ENCODE measurements at places on chromosomes 2 and 18.

GRCh38 chr2:45329045-45329677 is 281.9 kb downstream of the SRBD1 start:
- no peak for DNase-seq

GRCh38 chr2:71417300-71418202 is 35.8 kb upstream of the DYSF start:
- peak; percentile 35 for DNase-seq

DNA sequence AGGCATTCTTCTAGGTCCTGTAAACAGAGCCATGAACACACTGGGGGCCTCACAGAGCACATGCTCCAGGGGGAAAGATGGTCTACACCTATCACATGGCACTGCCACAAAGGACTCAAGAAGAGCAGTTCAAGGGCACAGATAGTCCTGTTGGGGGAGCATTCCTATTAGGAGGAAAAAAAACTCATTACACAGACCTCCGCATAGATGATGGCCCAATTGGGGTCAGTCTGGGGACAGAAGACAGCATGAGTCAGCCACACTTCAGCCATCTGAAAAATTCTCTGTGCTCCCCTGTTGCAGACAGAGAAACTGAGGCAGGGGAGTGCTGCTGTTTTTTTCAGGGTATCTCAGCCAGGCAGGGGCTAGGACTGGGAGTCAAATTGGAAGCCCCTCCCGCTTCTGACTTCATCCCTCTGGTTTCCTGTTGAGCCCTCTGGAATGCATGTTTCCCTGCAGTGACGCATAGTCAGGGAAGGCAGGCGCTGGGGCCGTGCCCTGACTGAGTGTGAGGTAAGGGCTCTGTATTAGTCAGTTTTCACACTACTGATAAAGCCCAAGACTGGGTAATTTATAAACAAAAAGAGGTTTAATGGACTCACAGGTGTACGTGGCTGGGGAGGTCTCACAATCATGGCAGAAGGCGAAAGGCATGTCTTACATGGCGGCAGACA is 67.9 kb downstream of the RHOB start:
- DNase-seq: no peak

GRCh38 chr2:8281950-8282857 is 399.7 kb upstream of the ID2 start:
- peak; percentile 47 for DNase-seq

DNA sequence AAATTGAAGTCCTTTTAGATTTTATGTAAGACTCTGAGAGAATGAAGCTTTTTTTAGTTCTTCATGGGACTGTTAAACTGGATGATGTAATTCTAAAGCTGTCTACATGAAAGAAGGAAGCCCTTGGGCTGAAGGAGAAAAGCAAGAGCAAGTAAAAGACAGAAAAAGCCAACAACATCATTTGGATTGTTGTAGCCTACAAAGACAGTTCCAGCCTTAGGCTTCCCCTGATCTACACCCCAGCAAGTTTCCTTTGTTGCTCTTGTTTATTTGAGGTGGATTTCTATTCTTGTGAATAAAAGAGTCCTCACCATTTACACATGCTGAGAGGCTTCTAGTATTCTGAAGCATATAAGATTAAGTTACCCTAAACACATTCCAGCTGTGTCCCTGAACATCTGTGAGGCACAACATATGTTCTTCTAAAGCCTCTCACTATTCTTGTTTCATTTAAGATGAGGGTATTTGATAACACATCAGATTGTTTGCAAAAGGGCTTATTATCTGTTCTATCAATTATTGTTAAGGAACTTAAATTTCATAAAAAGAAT is 377.8 kb downstream of the LNPK start:
- DNase-seq: no peak

DNA sequence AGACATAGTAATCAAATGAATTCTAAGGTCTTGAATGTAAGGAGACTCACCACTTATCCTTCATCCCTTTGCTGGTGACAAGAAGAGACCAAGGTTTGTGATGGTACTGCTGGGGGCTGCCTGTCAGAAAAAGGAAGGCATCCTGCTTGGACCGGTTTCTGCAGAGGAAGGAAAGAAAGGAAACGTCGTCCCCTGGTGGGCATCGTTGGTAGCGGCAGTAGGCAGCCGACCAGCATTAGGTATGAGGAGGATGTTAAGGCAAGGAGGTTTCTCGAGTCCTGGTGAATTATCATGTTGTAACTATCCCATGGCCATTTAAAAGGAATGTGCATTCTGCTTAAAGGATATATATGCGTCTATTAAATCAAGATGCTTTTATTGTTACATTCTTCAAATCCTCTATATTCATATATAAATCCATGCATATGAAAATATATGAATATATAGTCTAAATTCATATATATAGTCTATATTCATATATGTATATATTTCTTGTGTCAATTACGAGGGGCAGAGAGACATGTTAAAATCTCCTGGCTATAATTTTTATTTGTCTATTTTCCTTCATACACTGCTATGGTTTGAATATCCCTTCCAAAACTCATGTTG is 94.4 kb upstream of the TGFA start:
- DNase-seq: peak; percentile 63

DNA sequence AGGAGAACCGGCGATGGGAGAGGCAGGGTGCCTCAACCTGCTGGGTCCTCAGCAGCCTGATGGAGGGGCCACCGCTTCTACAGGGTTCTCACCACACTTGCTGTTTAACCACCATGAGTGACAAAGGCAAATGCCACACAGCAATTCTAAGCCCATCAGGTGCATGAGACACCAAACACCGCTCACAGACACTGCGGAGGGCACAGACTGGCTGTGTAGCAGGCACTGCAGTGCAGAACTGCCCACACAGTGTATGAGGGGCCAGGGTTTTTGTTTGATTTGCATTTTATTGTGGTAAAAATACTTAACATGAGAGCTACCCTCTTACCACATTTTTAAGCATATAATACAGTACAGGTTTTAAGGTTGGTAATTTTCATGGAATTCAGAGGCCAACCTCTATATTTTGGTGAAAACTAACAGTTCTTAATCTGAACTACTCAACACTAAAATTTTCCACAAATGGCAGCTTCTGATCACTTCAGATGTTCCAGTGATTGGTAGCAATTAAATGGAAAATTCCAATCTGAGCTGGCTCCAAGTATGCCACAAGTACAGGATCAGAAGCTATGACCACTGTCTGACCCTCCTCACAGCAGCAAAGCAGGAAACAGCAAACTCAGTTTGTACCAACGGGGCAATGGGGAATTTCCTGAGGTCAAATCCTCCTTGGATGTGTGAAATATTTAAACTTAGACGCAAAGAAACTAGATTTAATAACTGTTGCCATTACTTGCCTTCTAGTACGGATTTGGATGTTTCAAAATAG is 67.7 kb downstream of the FAM210A start:
- no peak for DNase-seq

DNA sequence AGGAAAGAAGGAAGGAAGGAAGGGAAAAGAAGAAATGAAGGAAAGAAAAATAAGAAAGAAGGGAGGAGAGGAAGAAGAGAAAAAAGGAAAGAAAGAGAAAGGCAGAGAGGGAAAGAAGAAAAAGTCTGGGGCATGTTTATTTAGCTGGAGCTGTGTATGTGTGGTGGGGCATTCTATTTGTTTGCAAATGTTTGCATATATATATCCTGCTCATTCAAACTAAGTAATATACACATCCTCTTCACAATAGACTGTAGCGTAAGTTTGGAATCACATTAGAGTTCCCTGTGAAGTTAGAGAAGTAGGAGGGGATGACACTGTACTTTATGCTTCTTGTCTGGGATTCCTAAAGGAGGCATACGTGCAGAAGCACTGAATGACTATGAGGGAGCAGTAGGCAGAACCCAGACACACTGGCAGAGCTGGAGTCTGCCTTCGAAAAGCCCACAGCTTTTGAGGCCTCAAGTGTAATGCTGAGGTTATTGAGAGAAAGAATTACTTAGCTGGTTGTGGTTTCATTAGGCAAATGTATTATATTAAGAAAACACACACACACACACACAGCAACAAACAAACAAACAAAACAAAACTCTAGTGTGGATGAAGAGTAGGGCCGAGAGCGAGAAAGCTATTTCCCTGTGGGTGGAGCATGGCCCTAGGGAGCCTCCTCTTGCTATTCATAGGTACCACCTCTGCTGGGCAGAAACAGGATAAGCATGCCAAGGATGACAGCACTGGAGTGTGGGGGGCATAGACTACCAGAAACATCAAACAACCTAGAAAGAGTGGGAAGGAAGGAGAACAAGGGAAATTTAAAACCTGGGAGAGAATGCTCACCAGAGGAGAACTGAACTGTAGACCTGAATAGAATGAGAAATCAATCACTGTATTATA is 905.1 kb upstream of the NXPH2 start:
- no peak for DNase-seq

DNA sequence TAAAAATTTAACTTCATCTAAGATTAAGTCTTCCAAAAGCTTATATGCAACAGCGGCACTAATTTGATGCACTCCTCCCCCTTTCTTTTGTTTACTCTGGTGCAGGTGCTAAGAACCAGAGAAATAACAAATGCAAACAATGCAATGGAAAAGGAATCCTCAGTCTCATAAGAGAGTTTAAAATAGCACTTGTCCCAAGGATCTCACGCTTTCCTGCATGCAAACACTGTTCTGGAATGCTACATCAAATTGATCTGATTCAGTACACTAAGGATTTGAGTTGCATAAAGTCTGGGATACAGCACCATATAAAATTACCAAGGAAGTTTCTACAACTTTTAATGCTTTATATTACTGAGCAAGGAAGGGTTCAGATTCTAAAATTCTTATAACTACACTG is 50.5 kb downstream of the SEPTIN10 start:
- no peak for DNase-seq

DNA sequence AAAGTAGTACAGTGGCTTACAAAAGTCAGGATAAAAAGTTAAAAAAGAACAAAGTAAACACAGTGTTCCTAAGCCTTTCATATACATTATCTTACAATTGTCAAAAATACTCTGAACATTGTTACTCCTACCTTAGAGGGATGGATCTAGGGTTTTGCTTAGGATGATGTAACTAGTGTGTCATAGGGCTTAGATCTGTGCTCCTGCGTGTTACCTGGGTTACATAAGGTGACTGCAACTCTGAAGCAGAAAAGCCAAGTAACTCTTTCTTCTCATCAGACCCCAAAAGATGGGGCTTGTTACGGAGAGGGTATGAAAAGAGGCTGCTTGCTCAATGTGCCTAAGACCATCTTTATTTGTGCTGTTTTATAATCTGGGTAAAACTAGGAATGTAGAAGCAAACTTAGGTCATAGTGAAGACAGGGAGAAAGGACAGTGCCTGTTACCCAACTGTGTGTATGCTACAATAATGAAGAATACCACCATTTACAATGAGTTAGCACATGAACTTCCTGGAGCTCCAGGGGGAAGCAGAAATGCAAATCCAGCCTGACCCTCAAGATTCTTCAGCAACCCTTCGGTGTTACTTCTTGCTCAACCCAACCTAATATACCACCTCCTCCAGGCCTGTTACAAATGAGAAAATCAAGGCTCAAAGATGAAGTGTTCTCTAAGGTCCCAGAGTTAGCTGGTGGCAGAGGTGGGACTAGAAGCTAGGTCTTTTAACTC is 42.0 kb upstream of the STK17B start:
- DNase-seq: peak; percentile 32

DNA sequence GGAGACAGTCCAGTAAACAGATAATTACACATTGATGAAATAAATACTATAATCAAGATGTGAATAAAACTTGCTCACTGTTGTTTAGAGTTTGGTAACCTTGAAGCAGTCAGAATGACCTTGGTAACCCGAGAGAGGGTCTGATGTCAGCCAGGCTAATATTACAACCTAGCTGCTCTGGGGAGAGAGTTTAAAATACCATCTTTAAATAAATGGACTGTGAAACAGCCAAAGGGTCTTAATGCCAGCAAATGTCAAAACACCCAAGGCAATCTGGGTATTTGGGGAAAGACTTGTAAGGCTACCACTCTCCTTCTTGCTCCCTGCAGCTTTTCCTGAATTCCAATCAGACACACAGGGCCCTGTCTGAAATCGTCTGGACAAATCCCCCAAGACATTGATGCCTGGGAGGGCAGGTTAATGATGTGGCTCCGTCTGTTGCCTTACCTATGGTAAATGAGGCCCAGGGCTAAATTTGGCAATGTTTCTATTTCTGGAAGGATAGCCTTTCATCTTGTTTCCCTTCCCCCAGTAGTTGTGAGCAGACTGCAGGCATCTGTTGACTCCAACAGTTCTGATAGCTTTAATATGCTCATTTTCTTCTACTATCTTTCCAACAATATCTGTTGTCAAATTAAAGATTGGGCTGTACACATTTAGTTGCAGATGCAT is 43.0 kb upstream of the ITGB6 start:
- DNase-seq: no peak

GRCh38 chr2:18154812-18155211 is 276.3 kb downstream of the KCNS3 start:
- DNase-seq: no peak

GRCh38 chr2:178320011-178320585 is 125.8 kb downstream of the OSBPL6 start:
- DNase-seq: no peak

GRCh38 chr18:51754566-51754965 is 557.1 kb upstream of the MEX3C start:
- no peak for DNase-seq

DNA sequence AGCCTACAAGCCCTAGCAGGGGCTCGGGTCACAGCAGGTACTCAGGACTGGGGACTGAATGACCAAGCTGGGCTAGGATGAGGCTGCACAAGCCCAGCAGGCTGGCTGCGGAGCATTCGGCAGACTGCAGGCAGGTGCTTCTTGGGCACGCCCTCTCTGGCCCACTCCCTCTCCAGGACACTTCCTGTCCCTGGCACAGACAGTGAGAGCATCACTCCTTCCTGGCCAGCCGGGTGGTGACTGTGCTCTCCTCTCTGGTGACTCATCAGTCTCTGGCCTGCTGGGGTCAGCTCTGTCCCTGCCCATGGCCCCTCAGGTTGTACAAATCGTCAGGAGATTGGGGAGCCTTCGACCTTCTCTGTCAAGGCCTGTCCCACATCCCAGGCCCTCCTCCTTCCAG is 22.5 kb downstream of the C1QL2 start:
- DNase-seq: no peak

- DNase-seq: no peak
These were observed 170.0 kb downstream of the ZNF521 start for GRCh38 chr18:25181993-25182392.

DNA sequence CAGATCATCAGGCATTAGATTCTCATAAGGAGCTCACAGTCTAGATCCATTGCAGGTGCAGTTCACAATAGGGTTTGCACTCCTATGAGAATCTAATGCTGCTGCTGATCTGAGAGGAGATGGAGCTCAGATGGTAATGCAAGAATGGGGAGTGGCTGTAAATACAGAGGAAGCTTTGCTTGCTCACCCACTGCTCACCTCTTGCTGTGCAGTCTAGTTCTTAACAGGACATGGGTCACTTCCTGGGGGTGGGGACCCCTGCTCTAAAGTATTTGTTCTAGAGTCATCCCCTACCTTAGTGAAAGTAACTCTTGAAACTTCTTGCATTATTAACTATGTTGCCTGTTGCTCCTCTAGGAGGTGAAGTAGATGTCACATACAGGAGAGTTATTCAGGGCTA is 171.3 kb upstream of the PARD3B start:
- no peak for DNase-seq

- no peak for DNase-seq
These were observed 16.4 kb downstream of the POU3F3 start for GRCh38 chr2:104870100-104870975.

- DNase-seq: no peak
These were observed 592 bp upstream of the METAP1D start for GRCh38 chr2:171999161-171999560.
